B cell (primary cell): ENCODE measurements at places on chromosomes 2 and 18. TPM values are rescaled to one million over a fixed set of nuclear protein-coding genes. Genes with fewer than 3 reads are reported as not detected.

Gene KCNJ13
- not detected in 2 replicates for total RNA-seq

Gene CYP1B1
- total RNA-seq, result 0.89 and 1.2 TPM in 2 replicates

GRCh38 chr2:223090540-223091235 lies 38.7 kb downstream of the KCNE4 start:
- no peak overlapping the region for H3K4me3 ChIP-seq
- DNase-seq, result no peak
- no peaks in the 10 kb centered on the region for H3K4me1 ChIP-seq

Gene C2orf80
- total RNA-seq, result not detected in 2 replicates

GRCh38 chr2:10584242-10584753 lies 105.5 kb downstream of the NOL10 start:
- no peak for DNase-seq
- H3K36me3 ChIP-seq, result peaks cover 46% of the 10 kb centered on the region
- H3K4me1 ChIP-seq, result no peaks in the 10 kb centered on the region
- no peaks in the 10 kb centered on the region for H3K27me3 ChIP-seq
